A549 treated with AZD2906 at 1 μM for 4 hours (cell line): ENCODE measurements at places on chromosomes 5 and 9. TPM values are rescaled to one million over a fixed set of nuclear protein-coding genes. Genes with fewer than 3 reads are reported as not detected.

The WDR31 gene
- total RNA-seq: 0.96 to 1.4 TPM (median 1.1 TPM) in 5 replicates

The ADGRV1 gene
- 0.50 to 0.89 TPM (median 0.61 TPM) in 5 replicates for total RNA-seq

The PHF24 gene
- 0.07 to 0.19 TPM (median 0.13 TPM) in 5 replicates for total RNA-seq

The ATP6V1G1 gene
- 108 to 141 TPM (median 115 TPM) in 5 replicates for total RNA-seq

The DIPK1B gene
- 6.1 to 9.8 TPM (median 9.3 TPM) in 5 replicates for total RNA-seq

The PCDHGA7 gene
- total RNA-seq: 0.71 to 1.2 TPM (median 0.76 TPM) in 5 replicates

The IL9 gene
- not detected in 5 replicates for total RNA-seq

The C5orf34 gene
- 3.6 to 5.4 TPM (median 4.2 TPM) in 5 replicates for total RNA-seq

The FOXD4L4 gene
- total RNA-seq: 0.06 to 0.13 TPM (median 0.06 TPM) in 4 of 5 replicates, not detected in the other

The TUSC1 gene
- total RNA-seq: 3.4 to 7.1 TPM (median 7.0 TPM) in 5 replicates

The TMEM203 gene
- 35.4 to 47.2 TPM (median 45.3 TPM) in 5 replicates for total RNA-seq

The PCA3 gene
- total RNA-seq: not detected in 5 replicates

The ADAMTSL1 gene
- 0.08 to 0.09 TPM in 2 of 5 replicates, not detected in the others for total RNA-seq

The DRD1 gene
- 0.02 to 0.11 TPM (median 0.05 TPM) in 5 replicates for total RNA-seq

The NR5A1 gene
- 0.07 to 0.20 TPM (median 0.17 TPM) in 5 replicates for total RNA-seq

The BSPRY gene
- 0.07 to 0.12 TPM (median 0.09 TPM) in 5 replicates for total RNA-seq

The RNF14 gene
- 52.3 to 84.2 TPM (median 67.1 TPM) in 5 replicates for total RNA-seq

The SGCD gene
- total RNA-seq: 3.2 to 5.4 TPM (median 4.1 TPM) in 5 replicates

The SLC36A3 gene
- total RNA-seq: not detected in 5 replicates

The FBP2 gene
- total RNA-seq: not detected in 5 replicates
